Endothelial cell of umbilical vein (primary cell): ENCODE measurements at places on chromosomes 5 and 9. TPM values are rescaled to one million over a fixed set of nuclear protein-coding genes. Genes with fewer than 3 reads are reported as not detected.

Gene RANBP3L
- total RNA-seq: not detected in 2 replicates

Gene SPINK7
- not detected in 2 replicates for total RNA-seq

Gene KLF4
- 1.5 and 3.8 TPM in 2 replicates for total RNA-seq

Gene ANKRD31
- total RNA-seq: not detected in 2 replicates

Gene GRXCR2
- not detected in 2 replicates for total RNA-seq

Gene BHMT2
- total RNA-seq: 0.71 and 0.76 TPM in 2 replicates

Gene BAAT
- not detected in 2 replicates for total RNA-seq

Gene ANKRD33B
- total RNA-seq: 4.4 and 5.4 TPM in 2 replicates

Gene CCDC180
- 2.5 and 4.5 TPM in 2 replicates for total RNA-seq

Gene PCDHGB2
- 1.9 and 2.9 TPM in 2 replicates for total RNA-seq

Gene ADGRV1
- total RNA-seq: 0.11 and 0.12 TPM in 2 replicates

GRCh38 chr5:11997942-11998341 is 93.7 kb upstream of the CTNND2 start:
- H3K27ac ChIP-seq: no peak overlapping the region
- no peak overlapping the region for H3K4me3 ChIP-seq
- no peak for DNase-seq
- H3K4me1 ChIP-seq: no peaks in the 10 kb centered on the region

GRCh38 chr9:127087411-127087810 is 35.0 kb downstream of the ANGPTL2 start:
- DNase-seq: no peak
- no peaks in the 10 kb centered on the region for H3K27me3 ChIP-seq
- H3K36me3 ChIP-seq: peaks cover 3% of the 10 kb centered on the region
- no peak overlapping the region for H3K27ac ChIP-seq

DNA sequence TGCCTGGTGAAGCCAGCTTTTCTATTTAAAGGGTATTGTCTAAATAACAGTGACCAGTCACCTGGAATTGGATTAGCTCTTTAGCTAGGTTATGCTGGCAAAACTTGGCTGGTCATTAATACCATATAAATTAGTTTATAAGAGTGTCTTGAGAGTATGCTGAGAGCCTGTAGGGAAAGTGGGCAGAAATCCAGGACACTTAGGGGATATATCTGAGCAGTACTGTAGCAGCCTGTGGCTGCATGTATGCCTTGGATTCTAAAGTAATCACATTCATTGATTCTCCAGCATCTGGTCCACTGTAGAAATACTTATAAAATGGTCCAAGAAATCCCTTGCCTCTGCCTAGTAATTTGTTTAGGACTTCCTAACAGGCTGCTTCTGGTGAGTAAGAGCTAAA is 288.9 kb upstream of the DMAC1 start:
- no peaks in the 10 kb centered on the region for H3K27me3 ChIP-seq
- H3K36me3 ChIP-seq: no peaks in the 10 kb centered on the region
- H3K4me3 ChIP-seq: no peak overlapping the region
- H3K4me1 ChIP-seq: no peaks in the 10 kb centered on the region
- H3K27ac ChIP-seq: no peak overlapping the region
- no peak for DNase-seq

DNA sequence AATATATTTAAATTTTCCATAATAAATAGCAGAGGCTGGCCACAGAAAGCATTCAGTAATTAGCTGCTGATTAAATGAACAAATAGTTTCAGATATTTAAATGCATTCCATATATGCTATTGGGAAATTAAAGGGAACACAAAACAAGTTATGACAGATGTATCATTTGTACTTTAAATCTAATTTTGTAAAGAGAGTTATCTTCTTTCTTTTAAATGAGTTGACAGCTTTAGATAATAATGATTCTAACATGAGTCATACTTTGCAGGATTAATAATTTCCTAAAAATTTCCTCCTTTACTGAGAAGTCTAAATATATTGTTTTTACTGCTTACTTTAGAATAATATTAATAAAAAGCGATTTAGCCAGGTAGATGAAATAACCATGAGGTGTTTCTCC is 320.1 kb downstream of the ADAMTS6 start:
- H3K27ac ChIP-seq: no peak overlapping the region
- peaks cover 16% of the 10 kb centered on the region for H3K4me1 ChIP-seq
- H3K4me3 ChIP-seq: peak overlapping the region; percentile 31
- peak; percentile 32 for DNase-seq
- H3K36me3 ChIP-seq: no peaks in the 10 kb centered on the region
- no peaks in the 10 kb centered on the region for H3K27me3 ChIP-seq

DNA sequence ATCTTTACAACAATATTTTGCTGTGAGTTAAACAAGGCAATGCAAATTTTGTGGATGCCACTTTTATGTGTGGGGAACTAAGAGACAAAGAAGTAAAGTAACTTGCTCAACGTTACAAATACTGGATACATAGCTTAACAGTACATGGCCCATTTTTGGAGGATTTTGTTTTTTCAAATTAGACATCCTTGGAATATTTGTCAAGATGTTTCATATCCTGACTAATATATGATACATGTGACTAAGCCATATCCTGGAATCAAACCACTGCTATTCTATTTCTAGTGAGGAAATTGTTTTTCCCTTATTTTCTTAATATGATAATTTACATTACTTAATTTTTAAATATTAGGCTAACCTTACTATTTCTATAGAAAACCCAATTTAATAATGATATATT is 529.8 kb downstream of the DMRTA1 start:
- peaks cover 18% of the 10 kb centered on the region for H3K4me1 ChIP-seq
- peak overlapping the region; percentile 55 for H3K27ac ChIP-seq
- H3K36me3 ChIP-seq: no peaks in the 10 kb centered on the region
- peak; percentile 37 for DNase-seq
- H3K4me3 ChIP-seq: no peak overlapping the region

- peaks cover 7% of the 10 kb centered on the region for H3K27me3 ChIP-seq
- H3K4me3 ChIP-seq: no peak overlapping the region
- no peaks in the 10 kb centered on the region for H3K36me3 ChIP-seq
- no peak for DNase-seq
Measured at GRCh38 chr9:114460513-114461199, 44.6 kb downstream of the WHRN start.

- H3K27me3 ChIP-seq: no peaks in the 10 kb centered on the region
- no peak for DNase-seq
- H3K4me1 ChIP-seq: peaks cover under 1% of the 10 kb centered on the region
- H3K36me3 ChIP-seq: no peaks in the 10 kb centered on the region
Measured at GRCh38 chr9:125508249-125508648, 198.8 kb downstream of the MAPKAP1 start.

GRCh38 chr5:37918424-37918823 is 78.6 kb upstream of the GDNF start:
- no peaks in the 10 kb centered on the region for H3K27me3 ChIP-seq
- H3K4me3 ChIP-seq: no peak overlapping the region
- H3K4me1 ChIP-seq: no peaks in the 10 kb centered on the region
- no peak for DNase-seq

GRCh38 chr9:131720330-131720729 is 19.5 kb downstream of the RAPGEF1 start:
- H3K4me1 ChIP-seq: peaks cover 10% of the 10 kb centered on the region
- no peaks in the 10 kb centered on the region for H3K27me3 ChIP-seq
- no peaks in the 10 kb centered on the region for H3K36me3 ChIP-seq
- no peak overlapping the region for H3K27ac ChIP-seq
- no peak overlapping the region for H3K4me3 ChIP-seq

DNA sequence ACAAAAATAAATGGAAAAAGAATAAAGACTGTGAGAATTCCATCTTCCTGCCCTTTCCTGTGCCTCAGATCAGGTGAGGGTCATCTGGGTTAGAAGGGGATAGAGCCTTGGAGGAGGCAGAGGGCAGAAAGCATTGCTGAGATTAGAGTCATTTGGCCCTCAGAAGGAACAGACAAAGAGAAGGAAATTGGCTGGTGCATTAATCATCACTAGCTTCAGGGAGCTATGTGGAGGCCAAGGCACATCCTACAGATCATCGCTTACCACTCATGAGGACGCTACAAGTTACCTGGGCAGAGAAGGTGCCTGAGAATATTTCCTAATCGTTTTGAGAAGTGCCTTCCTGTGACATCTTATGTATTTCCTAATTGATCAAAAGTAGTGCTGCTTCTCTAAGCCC is 74.5 kb downstream of the C7 start:
- H3K4me3 ChIP-seq: no peak overlapping the region
- no peaks in the 10 kb centered on the region for H3K4me1 ChIP-seq
- no peak overlapping the region for H3K27ac ChIP-seq

DNA sequence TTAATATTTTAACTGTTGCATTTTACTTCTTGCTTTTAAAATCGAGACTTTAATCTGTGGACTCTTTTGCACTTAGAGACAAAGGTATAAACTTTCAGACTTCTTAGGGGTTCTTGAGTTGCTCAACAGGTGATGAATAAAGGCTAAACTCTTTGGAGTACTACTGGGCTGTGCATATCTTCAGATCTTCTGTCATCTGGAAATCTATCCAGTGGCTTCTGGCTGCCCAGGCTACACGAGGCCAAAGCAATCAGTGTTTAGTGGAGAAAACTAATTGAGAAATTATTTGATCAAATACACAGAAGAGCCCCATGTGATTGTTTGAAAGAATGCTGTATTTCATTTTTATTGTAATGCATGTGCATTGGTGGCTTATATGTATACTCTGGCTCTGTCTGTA is 146.1 kb downstream of the PBX3 start:
- H3K4me1 ChIP-seq: peaks cover 10% of the 10 kb centered on the region
- no peak for DNase-seq
- H3K27ac ChIP-seq: no peak overlapping the region
- H3K27me3 ChIP-seq: no peaks in the 10 kb centered on the region
- no peaks in the 10 kb centered on the region for H3K36me3 ChIP-seq

DNA sequence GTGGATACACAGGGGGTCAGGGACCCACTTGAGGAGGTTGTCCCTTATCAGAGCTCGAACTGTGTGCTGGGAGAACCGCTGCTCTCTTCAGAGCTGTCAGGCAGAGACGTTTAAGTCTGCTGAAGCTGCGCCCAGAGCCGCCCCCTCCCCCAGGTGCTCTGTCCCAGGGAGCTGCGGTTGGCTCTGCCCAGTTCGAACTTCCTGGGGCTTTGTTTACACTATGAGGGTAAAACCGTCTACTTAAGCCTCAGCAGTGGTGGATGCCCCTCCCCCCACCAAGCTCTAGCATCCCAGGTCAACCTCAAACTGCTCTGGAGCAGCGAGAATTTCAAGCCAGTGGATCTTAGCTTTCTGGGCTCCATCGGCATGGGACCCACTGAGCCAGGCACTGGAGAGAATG is 15.9 kb downstream of the SRD5A1 start:
- no peak overlapping the region for H3K4me3 ChIP-seq
- no peak for DNase-seq
- no peak overlapping the region for H3K27ac ChIP-seq
- no peaks in the 10 kb centered on the region for H3K4me1 ChIP-seq

DNA sequence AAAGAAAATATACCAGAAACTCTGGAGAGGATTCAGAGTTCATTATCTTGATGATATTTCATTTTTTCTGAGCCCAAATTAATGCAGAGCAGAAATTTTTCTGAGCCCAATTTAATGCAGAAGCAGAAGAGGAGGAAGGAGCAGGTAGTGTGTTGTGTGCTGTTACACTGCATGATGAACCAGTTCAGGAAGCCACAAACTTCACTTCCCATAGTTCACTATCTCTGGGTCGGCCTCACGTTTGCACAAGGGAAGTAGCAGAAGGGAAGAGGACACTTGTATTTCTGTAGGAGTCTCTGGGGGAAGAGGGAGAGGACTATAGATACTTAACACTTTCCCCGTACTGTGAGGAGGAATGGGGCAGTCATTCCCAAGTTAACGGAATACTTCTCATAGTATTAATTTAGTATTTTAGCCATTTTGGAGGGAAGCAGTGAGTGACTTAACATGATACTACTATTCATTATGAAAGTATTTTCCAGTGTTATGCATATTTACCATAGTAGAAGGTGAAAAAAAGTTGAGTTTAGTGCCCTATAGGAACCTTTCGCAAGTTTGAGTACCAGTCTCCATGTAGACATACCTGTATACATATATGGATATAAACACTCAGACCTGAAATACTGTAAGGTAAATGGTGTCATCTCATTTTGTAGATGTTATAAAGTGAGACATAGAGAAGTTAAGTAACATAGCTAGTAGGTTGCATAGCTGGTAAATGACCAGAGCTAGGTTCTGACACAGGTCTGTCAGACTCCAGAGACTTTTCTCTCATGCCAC is 30.0 kb downstream of the XPA start:
- peaks cover 31% of the 10 kb centered on the region for H3K36me3 ChIP-seq
- no peak overlapping the region for H3K4me3 ChIP-seq
- no peak for DNase-seq
- no peak overlapping the region for H3K27ac ChIP-seq

- H3K4me3 ChIP-seq: no peak overlapping the region
- no peak overlapping the region for H3K27ac ChIP-seq
- peaks cover 3% of the 10 kb centered on the region for H3K27me3 ChIP-seq
- no peaks in the 10 kb centered on the region for H3K36me3 ChIP-seq
- DNase-seq: no peak
Measured at GRCh38 chr9:22203371-22204138, 194.4 kb upstream of the CDKN2B start.

DNA sequence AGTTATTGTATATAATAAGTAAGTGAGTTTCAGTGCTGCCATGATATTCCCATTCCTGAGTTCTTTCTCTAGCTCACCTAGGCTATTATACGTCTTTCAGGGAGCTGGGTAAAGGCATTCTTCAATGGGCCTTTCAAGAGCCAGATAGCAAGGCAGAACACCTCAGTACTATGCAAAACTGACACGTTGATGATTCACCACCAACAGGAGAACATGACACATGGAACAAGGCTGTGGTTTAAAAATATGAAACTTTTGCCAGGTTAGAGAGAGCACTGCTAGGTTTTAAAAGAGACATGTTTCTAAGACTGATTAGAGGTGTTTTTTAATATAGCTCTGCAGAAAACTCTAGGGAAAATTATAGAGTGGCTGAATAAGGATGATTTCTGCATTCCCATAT is 95.9 kb downstream of the UGCG start:
- no peak overlapping the region for H3K27ac ChIP-seq
- peak; percentile 37 for DNase-seq
- H3K27me3 ChIP-seq: no peaks in the 10 kb centered on the region
- H3K4me3 ChIP-seq: no peak overlapping the region
- peaks cover 4% of the 10 kb centered on the region for H3K4me1 ChIP-seq
- H3K36me3 ChIP-seq: no peaks in the 10 kb centered on the region

DNA sequence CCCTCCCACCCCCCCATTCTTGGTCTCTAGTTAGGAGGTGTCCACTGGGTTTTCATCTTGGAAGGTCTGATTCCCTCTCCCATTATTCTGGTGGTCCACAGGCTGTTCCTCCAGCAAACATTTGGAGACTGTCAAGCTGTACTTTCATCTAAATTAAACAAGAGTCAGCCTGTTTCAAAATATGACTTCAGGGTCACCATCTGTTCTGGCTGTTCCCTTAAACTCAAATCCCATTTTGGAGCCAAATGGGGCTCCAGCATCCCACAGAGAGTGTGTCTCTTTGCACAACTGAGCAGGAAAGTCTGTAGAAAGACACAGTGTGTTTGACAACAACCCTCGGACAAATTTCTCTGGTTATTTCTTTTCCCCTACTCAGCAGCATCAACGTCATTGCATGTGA is 20.5 kb downstream of the COL15A1 start:
- no peak overlapping the region for H3K27ac ChIP-seq
- no peak overlapping the region for H3K4me3 ChIP-seq
- H3K36me3 ChIP-seq: no peaks in the 10 kb centered on the region

- H3K36me3 ChIP-seq: no peaks in the 10 kb centered on the region
- H3K27me3 ChIP-seq: no peaks in the 10 kb centered on the region
- DNase-seq: no peak
- no peak overlapping the region for H3K27ac ChIP-seq
- H3K4me3 ChIP-seq: no peak overlapping the region
Measured at GRCh38 chr5:121797681-121798518, 53.8 kb upstream of the FTMT start.

- H3K27ac ChIP-seq: no peak overlapping the region
- no peak for DNase-seq
- no peak overlapping the region for H3K4me3 ChIP-seq
- peaks cover 15% of the 10 kb centered on the region for H3K4me1 ChIP-seq
Measured at GRCh38 chr9:87521834-87522233, 24.2 kb downstream of the DAPK1 start.

GRCh38 chr5:138989720-138990119 is 114.6 kb upstream of the LRRTM2 start:
- no peak for DNase-seq
- H3K36me3 ChIP-seq: no peaks in the 10 kb centered on the region
- H3K27ac ChIP-seq: no peak overlapping the region
